ENCODE measurements at places on chromosomes 12 and 14.

GRCh38 chr14:67942080-67942710 is 122.6 kb downstream of the RAD51B start:
- DNase-seq: no peak

DNA sequence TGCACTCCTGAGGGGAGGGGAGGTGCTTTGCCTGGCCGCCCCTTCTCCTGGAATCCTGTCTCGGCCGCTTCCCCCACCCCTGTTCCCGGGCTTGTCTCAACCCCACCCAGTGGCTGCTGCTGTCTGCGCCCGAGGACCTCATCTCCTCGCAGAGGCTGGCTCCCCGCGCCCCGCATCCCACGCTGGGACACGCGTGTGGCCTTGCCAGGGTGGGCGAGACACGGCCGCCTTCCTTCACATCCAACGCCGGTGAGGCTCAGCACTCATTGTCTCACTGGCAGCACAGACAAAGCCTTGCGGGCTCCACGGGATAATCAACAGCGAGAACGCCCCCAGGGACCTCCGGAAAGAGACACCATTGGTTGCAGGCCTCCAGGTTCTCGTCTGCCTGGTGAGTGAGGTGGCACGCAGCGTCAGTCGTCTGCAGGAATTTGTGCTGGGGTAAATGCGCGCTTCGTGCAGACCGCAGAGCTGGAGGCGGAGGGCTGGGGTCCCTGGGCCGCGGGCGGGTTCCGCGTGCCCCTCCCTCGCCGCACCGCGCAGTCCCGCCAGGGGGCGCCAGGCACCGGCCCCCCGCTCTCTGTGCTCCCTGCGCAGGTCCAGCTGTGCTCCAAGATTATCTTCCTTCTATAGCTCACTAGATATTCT is 26.8 kb downstream of the CCDC177 start:
- DNase-seq: no peak

- no peak for DNase-seq
Observed at GRCh38 chr12:77357655-77358054, 292.3 kb upstream of the E2F7 start.

DNA sequence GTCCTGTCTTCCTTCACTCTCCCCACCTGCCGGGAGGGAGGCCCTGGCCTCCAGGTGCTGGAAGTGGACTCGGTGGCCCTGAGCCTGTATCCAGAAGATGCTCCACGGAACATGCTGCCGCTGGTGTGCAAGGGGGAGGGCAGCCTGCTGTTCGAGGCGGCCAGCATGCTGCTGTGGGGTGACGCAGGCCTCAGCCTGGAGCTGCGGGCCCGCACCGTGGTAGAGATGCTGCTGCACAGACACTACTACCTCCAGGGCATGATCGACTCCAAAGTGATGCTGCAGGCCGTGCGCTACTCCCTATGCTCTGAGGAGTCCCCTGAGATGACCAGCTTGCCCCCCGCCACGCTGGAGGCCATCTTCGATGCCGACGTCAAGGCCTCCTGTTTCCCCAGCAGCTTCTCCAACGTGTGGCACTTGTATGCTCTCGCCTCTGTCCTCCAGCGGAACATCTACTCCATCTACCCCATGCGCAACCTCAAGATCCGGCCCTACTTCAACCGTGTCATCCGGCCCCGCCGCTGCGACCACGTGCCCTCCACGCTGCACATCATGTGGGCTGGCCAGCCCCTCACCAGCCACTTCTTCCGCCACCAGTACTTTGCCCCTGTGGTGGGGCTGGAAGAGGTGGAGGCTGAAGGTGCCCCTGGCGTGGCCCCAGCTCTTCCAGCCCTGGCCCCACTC is 8.8 kb downstream of the VRTN start:
- DNase-seq: no peak

- DNase-seq: no peak
Observed at GRCh38 chr12:15544589-15544988, 222.3 kb downstream of the PTPRO start.

GRCh38 chr12:104748790-104749189 is 209.3 kb downstream of the SLC41A2 start:
- DNase-seq: no peak

DNA sequence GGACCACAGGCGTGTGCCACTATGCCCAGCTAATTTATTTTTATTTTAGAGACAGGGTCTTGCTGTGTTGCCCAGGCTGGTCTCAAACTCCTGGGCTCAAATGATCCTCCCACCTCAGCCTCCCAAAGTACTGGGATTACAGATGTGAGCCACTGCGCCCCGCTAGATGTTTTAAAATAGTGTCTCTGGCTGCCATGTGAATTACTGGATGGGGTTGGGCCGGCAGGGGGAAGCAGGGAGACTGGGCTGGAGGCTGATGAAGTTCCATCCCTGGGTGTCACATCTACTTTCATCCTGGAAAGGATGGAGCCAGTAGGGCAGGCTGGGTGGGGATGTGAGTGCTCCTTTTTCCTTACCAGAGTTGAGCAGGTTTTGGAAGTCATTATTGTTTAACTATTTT is 46.1 kb downstream of the DNAH10 start:
- no peak for DNase-seq

- no peak for DNase-seq
Observed at GRCh38 chr14:95319312-95320077, at the start of gene CLMN. Gene CLMN, minus strand, starts transcription at chr14:95319908. Its CDS starts 116 bp downstream, at chr14:95319792.

DNA sequence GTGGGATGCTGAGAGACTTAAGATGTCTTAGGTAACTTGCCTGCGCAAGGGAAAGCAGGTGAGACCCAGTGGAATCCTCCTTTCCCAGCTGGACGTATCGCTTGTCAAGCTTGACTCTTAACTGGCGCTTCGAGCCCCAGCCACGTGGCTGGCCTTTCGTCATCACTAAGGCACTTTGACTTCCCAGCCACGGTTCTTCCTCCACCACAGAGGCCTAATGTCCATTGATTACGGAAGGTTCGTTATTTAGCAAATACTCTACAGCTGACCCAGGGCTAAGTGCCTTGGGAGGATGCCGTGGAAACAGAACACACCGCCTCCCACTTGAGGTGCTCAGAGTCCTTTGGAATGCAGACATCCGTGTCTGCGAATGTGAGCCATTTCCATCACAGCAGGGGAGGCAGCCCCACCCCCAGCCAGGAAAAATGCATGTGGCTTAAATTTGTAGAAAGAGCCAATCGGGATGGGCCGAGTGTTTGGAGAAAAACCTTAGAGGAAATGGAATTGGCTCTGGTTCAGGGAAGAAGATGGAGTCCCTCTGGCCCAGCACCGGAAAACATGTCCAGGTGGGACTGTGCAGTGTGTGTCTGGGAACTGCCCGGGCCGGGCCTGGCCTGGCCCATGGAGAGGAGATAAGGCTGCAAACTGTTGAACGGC is 115.7 kb downstream of the PLXNC1 start:
- no peak for DNase-seq

DNA sequence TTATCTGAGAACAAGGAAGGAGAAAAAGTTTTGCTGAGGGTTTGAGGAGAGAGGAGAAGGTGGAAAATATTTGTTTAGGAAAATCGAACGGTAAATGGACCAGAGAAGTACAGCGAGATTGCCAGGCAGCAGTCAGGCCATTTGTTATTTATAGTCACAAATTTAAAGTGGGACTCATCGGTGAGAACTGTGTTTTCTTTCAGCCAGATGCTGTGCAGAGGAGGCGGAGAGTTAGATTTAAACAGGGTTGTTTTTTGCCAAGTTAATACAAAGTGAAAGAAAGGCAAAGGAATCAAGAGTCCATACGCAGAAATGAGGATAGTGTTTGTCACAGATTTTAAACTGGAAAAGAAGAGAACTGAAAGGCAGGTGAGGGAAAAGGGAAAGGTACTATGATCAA is 200.6 kb upstream of the CNOT2 start:
- no peak for DNase-seq

DNA sequence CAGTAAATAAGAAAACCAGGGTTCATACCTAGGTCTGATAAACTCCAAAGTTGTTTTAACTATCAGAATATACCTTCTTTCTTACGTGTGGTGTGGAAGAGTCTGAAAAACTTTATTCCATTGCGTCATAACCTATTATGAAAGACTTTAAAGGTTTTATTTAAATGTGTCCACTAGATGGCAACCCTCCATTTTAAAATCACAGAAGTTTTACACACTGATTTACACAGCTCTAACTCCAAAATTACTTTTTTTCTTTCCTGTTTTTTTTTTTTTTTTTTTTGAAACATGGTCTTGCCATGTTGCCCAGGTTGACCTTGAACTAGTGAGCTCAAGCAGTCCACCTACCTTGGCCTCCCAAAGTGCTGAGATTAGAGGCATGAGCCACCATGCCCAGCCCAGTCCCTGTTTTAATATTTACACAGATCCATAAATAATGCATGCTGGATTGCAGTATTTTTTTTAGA is 17.3 kb upstream of the TMPRSS12 start:
- peak; percentile 43 for DNase-seq
